ENCODE measurements at places on chromosomes 2 and 18.
A peak's percentile ranks its signal among the peaks of the same experiment; 100 is the strongest.

GRCh38 chr2:156430236-156430979 lies 5.8 kb upstream of the GPD2 start:
- no peak for DNase-seq

GRCh38 chr2:20551260-20551944 lies 99.5 kb downstream of the HS1BP3 start:
- DNase-seq = no peak

DNA sequence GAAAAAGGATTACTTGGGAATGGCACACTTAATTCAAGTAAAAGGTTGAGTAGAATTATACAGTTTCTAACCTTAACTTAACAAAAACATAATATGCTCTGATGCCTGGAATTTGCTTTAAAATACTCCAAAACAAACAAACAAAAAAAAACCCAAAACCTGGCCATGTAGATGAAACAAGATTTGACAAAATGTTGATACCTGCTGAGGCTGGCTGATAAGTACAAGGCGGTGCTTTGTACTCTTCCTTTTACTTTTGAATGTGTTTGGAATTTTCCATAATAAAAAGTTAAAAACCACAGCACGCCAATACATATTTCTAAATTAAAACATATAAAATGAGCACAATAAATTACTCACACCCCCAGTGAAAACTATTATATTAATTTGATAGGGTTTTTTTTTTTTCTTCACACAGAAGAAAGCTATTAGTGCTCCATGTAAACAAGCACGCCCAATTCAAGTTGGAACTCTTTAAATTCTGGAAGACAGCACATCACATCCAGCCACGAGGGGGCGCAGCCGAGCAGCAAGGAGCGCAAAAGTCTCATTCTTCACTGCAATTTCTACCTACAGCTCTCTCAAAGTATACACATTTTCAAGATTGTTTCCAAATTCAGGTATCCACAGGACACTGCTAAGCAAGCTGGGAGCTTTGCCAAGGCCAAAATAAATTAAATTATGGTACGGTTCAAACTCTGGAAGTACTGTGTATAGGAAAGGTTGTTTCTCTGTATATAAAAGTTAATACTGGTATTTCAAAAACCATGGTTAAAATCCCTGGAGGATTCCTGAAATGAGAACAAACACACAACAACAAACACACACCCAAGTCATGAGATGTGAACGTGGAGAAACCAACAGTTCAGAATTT lies 7.5 kb downstream of the SERTAD2 start:
- DNase-seq = peak; percentile 66

DNA sequence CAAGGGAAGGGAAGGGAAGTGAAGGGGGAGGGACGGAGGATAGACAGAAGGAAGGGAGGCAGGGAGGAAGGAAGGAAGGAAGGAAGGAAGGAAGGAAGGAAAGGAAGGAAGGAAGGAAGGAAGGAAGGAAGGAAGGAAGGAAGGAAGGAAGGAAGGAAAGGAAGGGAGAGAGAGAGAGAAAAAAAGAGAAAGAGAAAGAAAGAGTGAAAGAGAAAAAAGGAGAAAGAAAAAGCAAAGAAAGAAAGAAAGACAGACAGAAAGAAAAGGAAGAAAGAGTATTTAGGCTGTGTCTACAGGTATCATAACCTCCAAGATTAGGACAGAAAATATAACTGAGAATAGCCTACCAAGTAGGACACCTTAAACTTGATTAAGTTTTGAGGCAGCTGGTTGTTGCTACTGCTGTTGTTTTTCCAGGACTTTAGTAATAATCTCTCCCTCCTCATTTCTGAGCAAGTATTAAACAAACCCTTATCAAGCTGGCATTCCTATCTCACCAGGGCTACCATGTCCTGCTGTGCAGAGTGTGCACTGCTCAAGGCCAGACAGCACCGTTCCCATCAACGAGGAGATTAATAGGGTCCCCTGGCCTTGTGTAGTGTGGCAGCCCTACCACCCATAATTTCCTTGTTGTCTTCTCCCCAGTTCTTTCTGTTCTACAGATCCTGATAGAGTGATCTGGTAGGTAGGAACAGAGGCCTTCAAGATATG lies 90.5 kb upstream of the FHL2 start:
- no peak for DNase-seq

DNA sequence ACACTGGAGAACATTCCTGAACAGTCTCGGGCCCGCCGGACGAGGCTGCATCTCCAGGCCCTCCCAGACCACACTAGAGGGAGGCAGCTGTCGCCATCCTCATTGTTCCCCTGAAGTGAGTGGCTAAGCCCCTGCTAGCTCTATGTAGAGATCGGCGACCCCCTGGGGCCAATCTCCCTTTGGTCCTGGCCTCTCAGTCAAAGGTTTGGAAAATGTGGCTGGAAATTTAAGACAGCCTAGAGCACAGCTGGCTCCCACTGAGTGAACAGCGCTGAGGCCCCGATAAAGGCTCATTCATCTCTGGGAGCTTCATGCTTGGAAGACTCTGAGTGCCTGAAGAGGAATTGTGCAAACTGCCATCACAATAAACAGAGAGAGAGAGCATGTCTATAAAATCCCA lies 360.3 kb downstream of the CLIP4 start:
- DNase-seq = no peak

DNA sequence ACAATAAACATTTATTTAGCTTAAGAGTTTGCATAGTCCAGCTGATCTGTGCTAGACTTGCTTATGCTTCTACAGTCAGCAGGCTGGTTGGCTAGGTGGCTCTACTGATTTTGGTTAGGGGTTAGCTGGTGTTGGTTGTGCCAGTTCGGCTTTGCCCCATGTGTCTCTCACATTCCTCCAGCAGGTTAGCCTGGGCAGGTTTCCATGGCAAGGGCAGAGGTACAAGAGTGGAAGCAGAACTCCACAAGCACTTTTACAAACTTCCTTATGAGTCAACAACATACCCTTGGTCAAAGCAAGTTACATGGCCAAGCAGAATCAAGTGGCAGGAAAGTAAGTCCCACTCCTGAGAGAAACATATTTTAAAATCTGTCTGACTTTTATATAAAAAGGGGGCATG lies 82.3 kb downstream of the SS18 start:
- DNase-seq = no peak

GRCh38 chr2:229153951-229154350 lies 117.1 kb downstream of the PID1 start:
- peak; percentile 64 for DNase-seq

GRCh38 chr2:74063486-74063885 lies 78.8 kb downstream of the TET3 start:
- DNase-seq = peak; percentile 53

GRCh38 chr2:195437521-195437920 lies 219.5 kb upstream of the SLC39A10 start:
- DNase-seq = no peak

DNA sequence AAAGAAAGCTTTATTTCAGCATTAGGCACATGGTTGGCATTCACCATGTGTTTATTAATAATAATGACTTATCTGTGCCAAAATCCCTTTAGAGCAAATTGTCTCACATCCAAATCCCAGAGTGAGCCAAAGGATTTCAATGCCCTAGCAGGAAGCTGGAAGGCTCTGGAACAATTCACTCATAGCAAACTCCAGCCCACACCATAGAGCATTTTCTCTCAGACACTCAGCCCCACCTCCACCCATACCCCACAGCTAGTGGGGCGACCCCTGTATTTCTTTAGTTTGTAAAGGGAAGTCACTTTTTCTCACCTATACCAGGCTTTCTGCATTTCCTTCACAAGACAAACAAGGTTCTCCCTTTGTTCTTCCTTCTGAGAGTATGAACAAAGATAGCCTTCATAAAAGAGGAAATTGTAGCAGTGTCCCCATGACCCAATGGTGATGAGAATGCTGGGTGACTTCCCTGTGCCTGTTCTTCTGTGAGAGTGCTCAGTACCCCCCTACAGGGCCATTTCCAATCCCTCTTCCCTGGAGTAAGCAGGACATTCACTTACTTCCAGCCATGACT lies 100.1 kb upstream of the APCDD1 start:
- DNase-seq = no peak

- DNase-seq = no peak
Observed at GRCh38 chr18:62140259-62140658, 46.6 kb downstream of the PIGN start.
